ENCODE measurements at places on chromosomes 1 and 21. TPM values are rescaled to one million over a fixed set of nuclear protein-coding genes. Genes with fewer than 3 reads are reported as not detected.

KRTAP13-2 gene
- not detected for total RNA-seq

DNA sequence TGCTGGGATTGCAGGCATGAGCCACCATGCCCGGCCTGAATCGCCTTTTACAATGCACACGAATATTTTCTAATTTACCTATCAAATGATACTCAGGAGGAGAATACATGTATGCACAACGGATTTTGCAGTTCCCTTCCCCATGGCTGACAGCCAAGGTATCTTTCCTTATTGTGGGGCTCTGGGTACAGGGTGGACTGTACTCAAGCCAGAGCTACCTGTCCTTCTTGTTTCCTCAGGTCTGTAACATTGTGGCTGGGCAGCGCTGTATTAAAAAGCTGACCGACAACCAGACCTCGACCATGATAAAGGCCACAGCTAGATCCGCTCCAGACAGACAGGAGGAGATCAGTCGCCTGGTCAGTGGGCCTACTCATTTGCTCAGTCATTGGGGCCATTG is 18.2 kb downstream of the AGO1 start:
- H3K27ac ChIP-seq = no peak overlapping the region
- DNase-seq = no peak
- no peaks in the 10 kb centered on the region for H3K4me1 ChIP-seq
- H3K27me3 ChIP-seq = no peaks in the 10 kb centered on the region

DNA sequence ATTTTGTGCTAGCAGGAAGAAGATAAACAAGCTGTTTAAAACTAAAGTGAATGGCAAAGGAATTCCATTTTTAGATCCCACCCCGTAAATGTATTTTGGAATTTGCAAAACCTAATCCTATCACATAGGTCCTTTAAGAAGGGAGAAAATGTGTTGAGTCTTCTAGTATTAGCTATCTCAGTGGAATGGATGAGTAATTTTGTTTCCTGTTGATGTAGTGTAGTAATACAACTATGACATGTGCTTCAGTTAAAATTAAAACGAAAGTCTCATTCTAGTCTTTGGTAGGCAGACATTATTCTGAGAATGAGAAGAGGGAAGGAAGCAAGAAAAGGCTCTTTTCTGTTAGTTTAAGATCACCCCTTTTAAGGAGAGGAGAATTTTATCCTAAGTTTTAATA is 265.9 kb upstream of the C1orf105 start:
- no peak overlapping the region for H3K4me3 ChIP-seq
- no peaks in the 10 kb centered on the region for H3K36me3 ChIP-seq
- no peak for DNase-seq

DNA sequence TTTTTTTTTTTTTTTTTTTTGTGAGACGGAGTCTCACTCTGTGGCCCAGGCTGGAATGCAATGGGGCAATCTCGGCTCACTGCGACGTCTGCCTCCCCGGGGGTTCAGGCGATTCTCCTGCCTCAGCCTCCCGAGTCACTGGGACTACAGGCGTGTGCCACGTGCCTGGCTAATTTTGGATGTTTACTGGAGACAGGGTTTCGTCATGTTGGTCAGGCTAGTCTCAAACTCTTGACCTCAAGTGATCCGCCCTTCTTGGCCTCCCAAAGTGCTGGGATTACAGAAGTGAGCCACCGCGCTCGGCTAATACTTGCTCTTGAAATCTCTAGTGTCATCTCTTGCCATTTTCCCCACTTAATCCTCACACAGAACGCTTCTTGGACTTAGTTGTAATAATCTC is 1.1 kb upstream of the SYCP1 start:
- no peaks in the 10 kb centered on the region for H3K4me1 ChIP-seq
- H3K27me3 ChIP-seq = peaks cover 46% of the 10 kb centered on the region
- H3K4me3 ChIP-seq = no peak overlapping the region
- DNase-seq = no peak
- H3K27ac ChIP-seq = no peak overlapping the region

- H3K27ac ChIP-seq = no peak overlapping the region
- H3K4me1 ChIP-seq = peaks cover 20% of the 10 kb centered on the region
- DNase-seq = no peak
- H3K27me3 ChIP-seq = peaks cover 36% of the 10 kb centered on the region
Observed at GRCh38 chr1:19661721-19662228, 2.9 kb upstream of the HTR6 start.

- H3K36me3 ChIP-seq = no peaks in the 10 kb centered on the region
- H3K27me3 ChIP-seq = no peaks in the 10 kb centered on the region
- no peak overlapping the region for H3K4me3 ChIP-seq
- peaks cover 7% of the 10 kb centered on the region for H3K4me1 ChIP-seq
Observed at GRCh38 chr1:236465231-236465958, 58.4 kb upstream of the LGALS8 start.

GRCh38 chr1:5856246-5856815 is 135.9 kb downstream of the NPHP4 start:
- H3K36me3 ChIP-seq = peaks cover 11% of the 10 kb centered on the region
- no peaks in the 10 kb centered on the region for H3K4me1 ChIP-seq
- no peak overlapping the region for H3K27ac ChIP-seq
- peaks cover under 1% of the 10 kb centered on the region for H3K27me3 ChIP-seq
- no peak overlapping the region for H3K4me3 ChIP-seq
- DNase-seq = no peak

Measured in suprapubic skin (tissue), 4 donors.